ENCODE measurements at places on chromosomes 5 and 9. TPM values are rescaled to one million over a fixed set of nuclear protein-coding genes. Genes with fewer than 3 reads are reported as not detected.

The C6 gene
- not detected for total RNA-seq

The SURF1 gene
- 28.1 TPM for total RNA-seq

The PDGFRB gene
- 0.66 TPM for total RNA-seq

The EGFLAM gene
- total RNA-seq, result not detected

The SHISAL2B gene
- total RNA-seq, result not detected

Data from PC-3 (cell line).